ENCODE measurements at places on chromosomes 11 and 22.

- no peak for DNase-seq
Measured at GRCh38 chr11:72774499-72774898, 19.3 kb downstream of the STARD10 start.

- DNase-seq: peak; percentile 2
Measured at GRCh38 chr11:88050247-88050646, 125.0 kb downstream of the RAB38 start.

DNA sequence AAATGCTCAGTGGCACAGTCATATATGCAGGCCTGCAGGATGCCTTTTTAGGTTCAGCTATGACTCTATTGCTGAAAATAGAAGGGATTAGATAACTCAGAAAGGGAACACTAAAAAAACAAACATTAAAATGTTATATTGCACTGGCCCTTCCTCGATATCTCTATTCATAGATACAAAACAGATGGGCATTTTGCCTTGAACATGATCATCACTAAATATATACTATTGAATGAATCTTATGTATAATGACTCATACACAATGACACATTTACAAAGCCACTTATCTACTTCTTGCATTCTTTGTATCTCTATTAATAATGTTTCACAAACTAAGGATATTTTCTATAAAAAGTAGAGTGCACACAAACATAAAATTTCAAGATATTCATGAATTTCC, 2352.8 kb upstream of the RAG2 start:
- no peak for DNase-seq

- peak; percentile 57 for DNase-seq
Measured at GRCh38 chr11:11843211-11843621, 1.4 kb downstream of the USP47 start.

- peak; percentile 40 for DNase-seq
Measured at GRCh38 chr11:114296605-114297372, 590 bp downstream of the NNMT start.

DNA sequence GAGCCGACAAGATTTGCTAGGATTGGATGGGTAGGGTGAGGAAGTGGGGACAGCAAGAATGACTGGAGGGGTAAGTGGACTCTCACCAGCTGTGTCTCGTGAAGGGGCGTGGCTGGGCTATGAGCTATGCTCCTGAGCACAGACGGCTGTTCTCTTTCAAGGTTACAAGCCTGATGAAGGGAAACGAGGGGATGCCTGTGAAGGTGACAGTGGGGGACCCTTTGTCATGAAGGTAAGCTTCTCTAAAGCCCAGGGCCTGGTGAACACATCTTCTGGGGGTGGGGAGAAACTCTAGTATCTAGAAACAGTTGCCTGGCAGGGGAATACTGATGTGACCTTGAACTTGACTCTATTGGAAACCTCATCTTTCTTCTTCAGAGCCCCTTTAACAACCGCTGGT, 19.9 kb downstream of the F2 start:
- no peak for DNase-seq

GRCh38 chr11:12377824-12378593, 638 bp downstream of the PARVA start:
- DNase-seq: peak; percentile 69

DNA sequence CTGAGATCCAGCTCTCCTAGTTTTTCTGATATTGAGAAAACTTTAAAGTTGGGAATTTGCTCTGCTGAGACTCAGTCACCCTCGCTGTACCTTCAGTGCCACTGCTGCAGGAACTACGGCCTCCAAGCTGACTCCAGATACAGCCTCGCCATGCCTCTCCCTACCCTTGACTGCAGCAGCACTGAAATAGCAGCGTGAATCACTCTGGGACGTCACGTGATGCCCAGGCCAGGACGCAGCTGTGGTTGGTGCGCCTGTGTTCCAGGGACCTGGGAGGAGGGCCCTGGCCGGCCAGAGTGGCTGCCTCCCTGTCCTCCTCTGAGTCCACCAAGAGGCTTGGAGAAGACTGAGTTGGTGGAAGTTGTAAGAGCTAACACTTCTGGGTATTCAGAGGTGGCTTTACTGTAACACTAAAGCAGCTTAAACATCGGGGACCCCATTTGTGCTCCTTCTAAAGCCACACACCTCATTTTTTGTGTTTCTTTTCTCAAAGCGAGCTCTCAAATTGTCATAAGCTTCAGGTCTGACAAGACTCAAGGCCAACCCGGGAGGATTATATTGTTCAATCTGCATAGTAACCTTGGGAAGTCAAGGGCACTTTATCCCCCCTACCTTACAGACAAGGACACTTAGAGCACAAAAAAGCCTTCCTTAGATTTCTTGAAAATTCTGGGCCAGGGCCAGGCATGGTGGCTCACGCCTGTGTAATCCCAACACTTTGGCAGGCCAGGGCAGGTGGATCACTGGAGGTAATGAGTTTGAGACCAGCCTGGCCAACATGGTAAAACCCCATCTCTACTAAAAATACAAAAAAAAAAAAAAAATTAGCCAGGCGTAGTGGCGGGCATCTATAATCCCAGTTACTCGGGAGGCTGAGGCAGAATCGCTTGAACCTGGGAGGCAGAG, 4.2 kb upstream of the STIP1 start:
- DNase-seq: peak; percentile 78

DNA sequence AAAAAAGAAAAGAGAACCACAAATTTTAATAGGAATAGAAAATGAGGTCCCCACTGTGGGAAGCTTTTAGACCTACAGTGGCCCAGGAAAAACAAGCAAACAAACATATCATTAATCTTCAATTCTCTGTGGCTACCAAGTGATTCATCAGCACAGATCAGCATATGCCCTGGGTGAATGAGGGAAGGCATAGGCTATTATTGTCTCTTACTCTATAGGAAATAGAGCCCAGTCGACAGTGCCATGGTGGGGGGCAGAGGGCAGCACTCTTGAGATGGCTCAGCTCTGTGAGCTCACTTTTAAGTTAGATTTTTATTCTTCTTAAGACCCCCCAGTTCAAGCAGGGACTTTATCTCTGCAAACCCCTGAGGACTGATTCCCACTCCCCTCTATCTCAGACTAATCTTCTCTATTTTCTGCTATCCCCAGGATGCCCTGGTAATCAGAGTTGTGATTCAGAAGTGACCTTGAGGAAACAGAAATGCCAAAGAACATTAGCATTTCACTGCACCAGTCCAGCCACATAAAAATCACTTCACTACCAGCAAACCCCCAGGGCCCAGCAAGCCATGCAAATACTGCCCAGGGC, 9.5 kb upstream of the FEZ1 start:
- DNase-seq: no peak
